ENCODE measurements at places on chromosomes 6 and 20.
A peak's percentile ranks its signal among the peaks of the same experiment; 100 is the strongest.

- DNase-seq = no peak
These were observed 170.2 kb downstream of the HAO1 start for GRCh38 chr20:7770046-7770445.

DNA sequence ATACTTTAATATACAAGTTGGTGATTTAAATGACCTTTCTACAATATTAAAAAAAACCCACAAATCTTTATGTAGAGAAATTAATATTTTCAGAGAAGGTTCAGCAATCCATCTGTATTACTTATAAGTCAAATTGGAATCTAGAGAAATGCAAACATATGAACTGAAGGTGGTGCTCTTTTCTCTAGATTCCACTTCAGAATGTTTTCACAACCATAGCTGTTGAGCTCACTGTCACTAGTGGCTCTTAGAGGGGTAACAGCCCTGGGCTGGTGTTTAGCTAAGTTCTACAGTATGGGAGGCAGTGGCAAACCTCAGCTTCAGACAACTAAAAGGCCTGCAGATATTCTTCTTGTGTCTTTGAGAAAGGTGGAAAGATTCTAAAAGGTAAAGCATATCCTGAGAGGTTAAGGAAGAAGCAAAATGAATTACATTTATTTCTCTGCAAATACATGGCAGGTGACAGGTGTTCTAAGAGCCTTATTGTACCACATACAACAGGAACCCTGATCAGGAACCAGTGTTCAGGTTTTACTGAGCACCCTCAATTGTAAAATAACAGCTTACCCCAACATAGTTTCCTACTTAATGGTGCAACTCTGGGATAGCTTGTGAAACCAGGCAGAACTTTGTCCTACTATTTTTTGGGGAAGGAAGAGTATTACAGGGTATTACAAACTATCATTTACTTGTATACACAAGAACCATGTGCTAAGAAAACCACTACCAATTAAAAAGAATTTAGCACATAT lies 56.6 kb upstream of the SAMHD1 start:
- DNase-seq = peak; percentile 22

DNA sequence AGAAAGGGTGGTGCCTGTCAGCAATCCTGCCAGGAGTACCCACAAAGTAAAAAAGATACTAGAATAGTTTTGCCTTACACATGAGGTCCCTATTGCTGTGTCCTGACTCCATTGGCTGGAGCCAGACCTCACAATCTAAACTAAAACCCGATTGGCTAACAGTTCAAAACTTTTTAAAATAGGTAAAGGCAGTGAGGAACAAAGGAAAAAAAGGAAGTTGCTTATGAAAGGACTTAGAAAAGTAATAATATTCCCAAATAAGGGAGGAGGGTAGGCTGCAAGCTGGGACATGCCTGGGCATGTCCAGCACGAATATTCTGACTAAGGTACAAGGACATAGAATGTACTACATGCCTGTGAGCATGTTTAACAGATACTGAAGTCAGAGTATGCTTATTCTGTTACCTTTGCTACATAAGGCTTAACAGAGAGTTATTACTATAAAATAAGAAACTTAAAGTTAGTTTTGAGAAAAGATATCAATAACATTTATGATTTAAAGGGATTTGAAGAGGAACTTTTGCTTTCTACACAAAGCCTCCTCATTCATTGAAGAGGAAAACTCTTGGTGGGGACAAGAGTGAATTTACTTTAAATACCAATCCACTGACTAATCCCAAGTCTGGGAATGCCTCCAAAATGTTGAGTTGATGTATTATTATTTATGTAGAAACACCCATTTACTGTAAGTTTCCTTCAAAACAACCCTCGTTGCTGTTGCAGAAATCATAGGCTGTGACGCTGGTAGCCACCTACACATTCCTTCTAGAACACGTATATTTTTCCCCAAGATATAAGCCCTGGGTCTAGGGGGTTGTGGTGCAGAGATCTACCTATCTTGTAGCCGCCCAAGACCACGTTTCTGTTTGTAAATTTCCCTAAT lies 8.2 kb upstream of the MTHFD1L start:
- DNase-seq = no peak

- DNase-seq = no peak
These were observed 17.2 kb upstream of the DST start for GRCh38 chr6:56659721-56660380.

DNA sequence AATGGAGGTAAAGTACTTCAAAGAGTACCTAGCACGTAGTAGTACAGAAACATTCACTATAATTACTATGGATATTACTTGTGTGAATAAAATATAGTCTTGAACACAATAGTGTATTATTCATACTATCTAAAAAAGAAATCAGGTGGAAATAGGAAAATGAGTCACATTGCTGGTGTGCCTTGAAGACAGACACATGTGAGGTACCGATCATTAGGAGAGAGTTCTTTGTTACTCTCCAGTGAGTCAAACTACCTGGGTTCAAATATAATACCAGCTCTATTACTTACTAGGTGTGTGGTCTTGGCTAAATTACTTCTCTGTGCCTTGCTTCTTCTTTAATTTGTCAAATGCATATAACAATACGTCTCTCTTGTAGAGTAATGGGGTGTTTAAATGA lies 50.8 kb upstream of the BEND6 start:
- no peak for DNase-seq

GRCh38 chr6:94175465-94175864 lies 756.1 kb upstream of the EPHA7 start:
- no peak for DNase-seq

DNA sequence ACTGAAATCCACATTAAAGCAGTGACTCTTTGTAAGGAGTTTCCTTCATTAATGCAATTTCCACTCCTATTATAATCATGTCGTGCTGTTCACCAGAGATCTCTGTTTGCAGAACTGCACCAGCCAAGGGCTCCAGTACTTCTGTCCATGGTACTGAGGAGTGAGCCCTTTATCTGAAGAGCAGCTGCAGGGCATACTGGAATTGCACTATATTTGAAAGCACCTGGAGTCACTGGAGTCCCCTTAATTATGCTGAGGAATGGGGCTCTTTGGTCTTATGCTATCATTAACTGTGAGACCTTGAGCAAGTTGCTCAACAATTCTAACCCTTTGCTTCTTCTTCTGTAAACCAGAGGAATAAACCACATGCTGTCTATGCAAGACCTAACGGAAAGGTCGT lies 61.7 kb upstream of the NUP153 start:
- no peak for DNase-seq

DNA sequence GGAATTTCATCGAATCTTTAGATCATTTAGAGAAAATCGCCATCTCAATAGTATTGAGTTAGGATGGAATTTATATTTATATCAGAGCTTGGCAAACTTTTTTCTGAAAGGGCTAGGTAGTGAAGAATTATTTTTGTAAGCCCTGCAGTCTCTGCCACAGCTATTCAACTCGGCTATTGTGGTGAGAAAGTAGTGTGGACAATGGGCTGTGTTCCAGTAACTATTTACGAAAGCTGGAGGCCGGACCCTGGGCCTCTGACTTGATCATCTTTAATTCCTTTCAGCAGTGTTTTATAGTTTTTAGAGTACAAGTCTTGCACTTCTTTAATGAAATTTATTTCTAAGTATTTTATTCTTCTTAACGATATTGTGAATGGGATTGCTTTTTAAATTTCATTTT lies 201.5 kb downstream of the FARS2 start:
- no peak for DNase-seq

- DNase-seq = no peak
These were observed 181.9 kb downstream of the NFATC2 start for GRCh38 chr20:51360451-51361201.

- no peak for DNase-seq
These were observed 38.6 kb upstream of the PLCG1 start for GRCh38 chr20:41098703-41099250.

GRCh38 chr6:129908858-129909257 lies 47.7 kb upstream of the TMEM244 start:
- DNase-seq = no peak

DNA sequence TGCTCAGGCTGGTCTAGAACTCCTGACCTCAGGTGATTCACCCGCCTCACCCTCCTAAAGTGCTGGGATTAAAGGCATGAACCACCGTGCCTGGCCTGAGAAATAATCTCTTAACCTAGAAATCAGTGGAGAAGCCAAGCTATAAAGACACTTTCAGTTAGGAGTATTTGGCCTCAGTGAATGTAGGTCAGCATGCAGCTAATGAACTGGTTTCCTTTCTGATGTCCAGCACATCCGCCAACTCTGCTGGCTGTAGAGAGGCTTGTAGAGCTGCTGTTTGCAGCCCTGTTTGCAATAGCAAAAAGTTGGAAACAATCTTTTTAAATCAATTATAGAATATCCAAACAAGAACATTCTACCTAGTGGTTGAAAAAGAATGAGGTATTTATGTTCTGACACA lies 42.4 kb upstream of the ELOVL5 start:
- no peak for DNase-seq

GRCh38 chr20:37282556-37282955 lies 6.9 kb upstream of the MANBAL start:
- no peak for DNase-seq

DNA sequence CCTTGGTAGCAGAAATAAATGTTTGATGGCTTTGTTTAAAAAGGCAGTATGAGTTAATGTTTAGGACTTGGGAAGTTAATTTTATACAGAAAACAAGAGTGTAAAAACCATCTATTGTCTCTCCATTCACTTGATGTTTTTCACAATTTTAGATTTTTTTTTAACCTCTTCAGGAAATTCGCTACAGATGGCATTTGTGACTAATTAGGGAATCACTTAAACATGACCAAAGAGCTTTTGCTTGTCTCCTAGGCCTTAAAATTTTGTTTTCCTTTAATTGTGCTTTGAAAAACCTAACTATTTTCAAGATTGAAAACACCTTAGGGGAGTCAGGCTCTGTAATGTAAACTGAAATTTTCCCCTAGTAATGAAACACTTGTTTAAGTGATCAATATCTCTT lies 17.3 kb downstream of the TULP4 start:
- no peak for DNase-seq

- DNase-seq = no peak
These were observed 8.5 kb downstream of the PABPC1L start for GRCh38 chr20:44918342-44918741.

DNA sequence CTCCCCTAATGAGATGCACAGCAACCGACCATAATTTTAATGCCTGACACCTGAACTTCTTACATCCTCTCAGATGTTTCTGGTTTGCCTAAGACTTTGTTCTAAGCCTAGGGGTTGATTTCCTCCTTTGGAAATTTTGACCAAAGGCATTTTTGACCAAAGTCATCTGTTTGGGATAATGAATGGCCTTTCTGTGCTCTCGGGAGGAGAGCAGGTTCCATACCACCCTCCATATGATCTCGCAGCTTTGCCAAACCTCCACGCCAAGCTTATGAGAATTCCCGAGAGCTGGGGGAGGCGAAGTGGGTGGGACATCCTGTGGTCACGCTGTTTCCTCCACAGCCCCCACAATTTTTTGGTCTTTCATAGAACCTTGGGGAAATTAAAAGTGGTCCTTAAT lies 91.7 kb downstream of the SCML4 start:
- DNase-seq = no peak

- DNase-seq = no peak
These were observed 121.4 kb downstream of the TPBG start for GRCh38 chr6:82484737-82485626.

DNA sequence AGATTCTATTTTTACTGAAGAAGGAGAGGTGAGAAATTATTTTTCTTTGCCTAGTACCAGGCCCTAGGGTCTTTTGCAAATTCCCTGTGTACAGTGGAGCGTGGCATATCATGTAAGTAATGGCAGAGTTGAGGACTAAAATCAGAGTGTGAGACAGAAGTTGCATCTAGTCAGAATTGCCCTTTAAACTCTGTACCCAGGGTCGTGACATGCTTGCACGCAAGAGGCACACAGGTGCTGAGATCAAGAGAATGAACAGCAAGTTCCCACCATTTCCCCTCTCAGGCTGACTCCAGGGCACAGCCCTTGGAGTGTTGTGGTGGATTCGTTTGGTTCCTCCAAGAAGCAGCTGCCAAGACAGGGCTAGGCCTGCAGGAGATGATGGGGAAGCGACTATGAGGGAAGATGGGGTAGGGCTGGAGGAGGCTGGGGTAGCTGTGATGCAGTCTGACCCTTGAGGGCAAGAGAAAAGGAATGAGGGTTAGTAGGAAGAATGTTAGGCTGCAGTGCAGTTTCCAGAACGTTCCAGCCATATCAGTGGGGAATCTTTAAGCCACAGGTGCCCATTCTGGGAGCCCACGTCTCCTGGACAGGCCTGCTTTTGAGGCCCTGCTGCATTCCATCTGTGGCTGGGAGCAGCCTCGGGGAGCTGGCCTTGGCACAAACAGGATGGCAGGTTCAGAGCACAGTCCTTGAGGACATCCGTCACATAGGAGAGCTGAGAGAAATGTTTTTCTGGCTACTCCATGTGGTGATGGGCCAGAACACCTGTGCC lies 6.9 kb downstream of the NELFCD start:
- DNase-seq = no peak

- no peak for DNase-seq
These were observed 5.8 kb upstream of the CDC5L start for GRCh38 chr6:44381739-44382138.

DNA sequence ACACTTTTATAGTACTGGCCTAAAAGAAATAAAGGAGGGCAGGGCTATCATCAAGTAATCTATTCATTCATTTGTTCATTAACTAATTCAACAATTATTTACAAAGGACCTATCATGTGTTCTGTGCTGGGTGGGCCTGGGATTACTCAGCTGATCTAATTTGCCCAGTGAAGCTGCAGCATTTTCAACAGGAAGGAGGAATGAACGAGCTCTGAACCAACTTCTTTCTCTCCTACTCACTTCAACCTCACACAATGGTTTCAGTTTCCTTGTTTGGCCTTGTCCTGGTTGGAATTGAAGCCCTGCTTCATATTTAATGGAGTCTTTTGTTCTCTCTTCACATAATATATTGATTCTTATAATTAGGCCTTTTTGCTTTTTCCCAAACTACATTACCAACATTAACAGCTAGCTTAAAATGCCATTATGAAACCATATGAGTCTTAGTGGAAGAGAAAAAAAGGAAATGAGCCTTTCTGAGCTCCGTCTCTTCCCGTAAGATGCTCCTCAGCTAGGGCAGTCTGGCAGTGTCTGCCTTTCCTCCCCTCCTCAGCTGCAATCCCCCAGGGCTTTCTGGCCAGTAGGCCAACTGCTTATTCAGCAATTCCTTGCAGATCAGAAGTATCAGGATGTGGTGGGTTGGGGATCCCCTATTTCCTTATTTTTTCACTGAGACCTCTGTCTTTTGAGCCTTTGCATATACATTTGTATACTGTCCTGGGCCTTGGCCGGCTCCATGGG lies 79.4 kb upstream of the NRN1 start:
- no peak for DNase-seq

- DNase-seq = no peak
These were observed 46.8 kb downstream of the SUN5 start for GRCh38 chr20:32957459-32957858.

GRCh38 chr6:5490501-5491069 lies 229.3 kb downstream of the FARS2 start:
- DNase-seq = no peak

- DNase-seq = no peak
These were observed 32.7 kb downstream of the FAM50B start for GRCh38 chr6:3881711-3882421.

- DNase-seq = no peak
These were observed 195.3 kb downstream of the UTRN start for GRCh38 chr6:144480473-144480872.
